ENCODE measurements at places on chromosomes 7 and 10. TPM values are rescaled to one million over a fixed set of nuclear protein-coding genes. Genes with fewer than 3 reads are reported as not detected.
A peak's percentile ranks its signal among the peaks of the same experiment; 100 is the strongest.

AKR1B15 gene
- 2.6 TPM for total RNA-seq

DNA sequence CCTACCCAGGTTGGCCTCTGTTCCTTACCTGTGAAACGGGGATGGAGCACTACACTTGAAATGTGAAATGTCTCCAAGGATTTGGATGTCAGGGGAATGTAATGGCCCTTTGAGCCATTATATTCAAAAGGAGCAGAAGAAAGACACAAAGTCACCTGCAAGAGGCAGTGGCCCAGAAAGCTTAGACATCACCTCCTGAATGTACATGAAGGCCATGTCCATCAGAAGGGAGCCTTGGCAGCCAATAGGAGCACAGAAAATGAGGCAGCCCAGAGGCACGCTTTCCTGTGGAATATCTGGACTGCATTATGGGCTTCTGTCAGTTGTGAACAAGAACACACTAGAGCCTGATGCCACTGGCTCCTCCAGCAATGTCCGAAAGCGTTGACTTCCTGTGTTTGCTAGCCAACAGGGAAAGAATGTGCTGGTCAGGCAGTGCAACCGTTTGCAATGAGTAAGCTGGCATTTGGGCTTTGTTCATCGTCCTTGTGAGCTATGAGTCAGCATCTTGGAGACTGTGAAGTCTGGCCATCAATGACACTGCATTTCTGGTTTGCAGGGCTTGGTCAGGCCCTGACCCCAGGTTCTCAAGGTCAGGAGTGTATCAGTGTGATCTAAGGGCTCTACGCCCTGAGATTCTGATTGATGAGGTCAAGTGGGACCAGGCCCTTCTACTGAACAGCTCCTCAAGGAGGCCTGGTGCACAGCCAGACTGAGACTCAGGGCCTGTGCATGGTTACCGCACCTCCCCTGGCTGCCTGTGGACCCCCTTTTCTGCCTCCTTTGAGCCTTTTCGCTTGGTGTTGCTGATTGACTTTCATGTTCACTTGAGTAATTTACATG lies 222.4 kb downstream of the RPS24 start:
- peak; percentile 97 for DNase-seq

SRRM3 gene
- not detected for total RNA-seq

- DNase-seq, result no peak
These were observed 104.0 kb downstream of the CPXM2 start for GRCh38 chr10:123787566-123787965.

FAM25A gene
- not detected for total RNA-seq

DNA sequence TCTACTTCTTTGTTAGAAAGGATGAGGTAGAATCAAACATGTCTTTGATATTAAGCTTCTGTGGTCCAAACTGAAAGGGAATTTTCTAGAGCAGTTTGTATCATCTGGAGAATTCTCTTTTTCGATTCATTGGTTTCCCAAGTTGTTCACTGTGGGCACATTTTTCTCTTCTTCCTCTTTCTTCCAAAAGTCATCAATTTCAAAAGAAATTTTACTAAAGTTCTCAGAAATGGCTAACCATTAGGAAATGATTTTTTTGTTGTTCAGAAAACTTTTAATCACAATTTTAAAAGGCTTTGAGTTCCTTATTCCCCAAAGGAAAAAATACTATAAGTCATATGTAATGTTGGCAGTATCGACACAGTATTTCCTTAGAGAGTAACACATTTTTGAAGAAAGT lies 28.3 kb upstream of the CCDC6 start:
- no peak for DNase-seq

DNA sequence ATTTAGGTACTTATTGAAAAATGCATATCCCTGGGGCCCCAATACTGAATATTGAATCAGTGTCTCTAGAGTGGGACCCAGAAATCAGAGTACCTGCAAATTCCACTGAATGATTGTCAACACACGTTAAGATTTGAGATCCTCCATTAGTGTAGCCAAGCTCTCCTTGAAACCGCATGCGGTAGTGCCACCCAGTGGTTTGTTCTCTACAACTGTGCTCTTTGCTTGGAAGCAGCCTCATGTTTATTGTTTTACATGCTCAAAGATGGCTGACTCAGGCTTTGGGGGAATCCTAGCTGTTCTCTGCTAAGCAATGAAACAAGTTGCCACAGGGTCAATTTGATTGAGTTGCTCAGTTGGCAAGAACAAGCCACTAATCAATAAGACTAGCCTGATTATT lies 340.2 kb upstream of the CELF2 start:
- DNase-seq, result no peak

TSPAN33 gene
- 2.1 TPM for total RNA-seq

- DNase-seq, result no peak
These were observed 31.3 kb downstream of the AKR1C3 start for GRCh38 chr10:5125315-5126044.

LIPM gene
- not detected for total RNA-seq

DNA sequence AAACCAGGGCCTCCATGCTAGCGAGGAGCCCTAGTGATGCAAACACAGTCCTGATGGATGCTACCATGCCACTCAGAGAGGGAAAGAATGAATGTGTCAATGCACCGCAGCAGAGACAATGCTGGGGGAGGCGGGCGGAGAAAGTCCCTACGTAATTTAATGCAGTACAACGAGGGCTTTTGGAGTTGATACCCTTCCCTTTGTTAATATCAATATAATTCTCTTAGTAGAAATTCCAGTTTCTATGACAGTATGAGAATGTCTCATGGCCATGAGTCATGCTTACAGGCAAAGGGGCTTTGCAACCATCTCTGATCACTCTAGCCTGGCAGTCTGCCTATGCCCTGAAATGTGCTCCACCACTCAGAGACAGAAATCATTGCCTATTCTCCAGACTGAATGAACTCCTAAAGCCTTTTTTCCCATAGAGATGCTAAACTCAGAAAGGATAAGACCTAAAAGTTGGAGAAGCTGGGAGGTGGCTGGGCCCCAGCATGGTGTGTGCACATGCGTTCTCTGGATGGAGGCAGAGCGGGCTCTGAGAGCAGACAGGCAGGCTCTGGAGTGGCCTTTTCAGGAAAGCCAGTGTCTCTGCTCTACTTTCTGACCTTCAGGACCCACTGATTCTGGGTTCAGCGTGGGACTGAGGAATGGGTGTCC lies 20.3 kb upstream of the GIMAP2 start:
- no peak for DNase-seq

- no peak for DNase-seq
These were observed 236.3 kb downstream of the SDK1 start for GRCh38 chr7:3537210-3537875.

GRCh38 chr10:89942217-89942616 lies 240.8 kb downstream of the KIF20B start:
- peak; percentile 51 for DNase-seq

AZGP1 gene
- 2.2 TPM for total RNA-seq

- DNase-seq, result no peak
These were observed 247.6 kb downstream of the DNAJB6 start for GRCh38 chr7:157584420-157584819.

NPY4R gene
- 0.10 TPM for total RNA-seq

DNA sequence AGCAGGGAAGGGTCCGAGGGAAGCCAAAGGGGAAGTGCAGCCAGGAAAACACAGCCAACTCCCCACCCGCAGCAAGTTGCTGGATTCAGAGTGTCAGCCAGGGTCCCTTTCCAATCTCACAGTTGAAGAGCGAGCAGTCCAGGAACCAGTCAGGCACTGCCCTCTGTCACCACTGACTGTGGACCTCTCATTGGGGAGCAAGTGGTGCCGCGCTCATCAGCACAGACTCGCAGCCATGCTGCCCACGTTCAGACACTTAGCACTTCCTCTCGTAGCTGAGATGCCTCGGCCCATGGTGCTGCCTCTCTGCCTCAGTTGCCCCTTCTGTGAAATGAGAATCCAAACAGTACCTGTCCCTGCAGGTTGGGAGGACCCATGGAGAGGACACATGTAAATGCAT lies 123.6 kb upstream of the CHST15 start:
- DNase-seq, result no peak

INMT gene
- total RNA-seq, result 79.9 TPM

- DNase-seq, result peak; percentile 13
These were observed 18.1 kb upstream of the OIT3 start for GRCh38 chr10:72875250-72876055.

DNA sequence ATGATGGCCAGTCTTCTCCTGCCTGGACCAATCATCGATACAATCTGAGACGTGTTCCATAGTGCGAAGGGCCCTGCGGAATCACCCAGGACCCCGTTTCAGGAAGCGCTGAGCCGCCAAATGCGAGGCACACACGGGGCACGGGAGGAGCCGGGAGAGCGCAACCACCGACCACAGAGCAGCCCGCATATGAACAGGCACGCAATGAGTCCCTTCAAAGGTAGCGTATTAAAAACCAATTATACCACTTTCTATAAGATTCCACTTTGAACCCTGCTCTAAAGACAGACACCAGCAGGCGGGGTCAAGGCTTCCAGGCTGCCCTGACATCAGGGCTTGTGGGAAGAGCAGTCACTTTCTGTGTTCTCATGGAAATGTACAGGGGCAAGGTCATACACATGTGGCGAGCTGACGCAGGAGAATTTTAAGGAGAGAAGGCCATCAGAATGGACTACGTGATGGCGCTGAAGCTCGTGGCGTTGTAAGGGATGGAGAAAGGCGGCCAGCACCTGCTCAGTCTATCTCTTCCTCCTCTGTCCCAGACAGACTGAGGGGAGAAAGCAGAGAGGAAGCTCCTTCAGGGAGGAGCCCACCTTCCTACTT lies 46.2 kb downstream of the AMZ1 start:
- no peak for DNase-seq

DNA sequence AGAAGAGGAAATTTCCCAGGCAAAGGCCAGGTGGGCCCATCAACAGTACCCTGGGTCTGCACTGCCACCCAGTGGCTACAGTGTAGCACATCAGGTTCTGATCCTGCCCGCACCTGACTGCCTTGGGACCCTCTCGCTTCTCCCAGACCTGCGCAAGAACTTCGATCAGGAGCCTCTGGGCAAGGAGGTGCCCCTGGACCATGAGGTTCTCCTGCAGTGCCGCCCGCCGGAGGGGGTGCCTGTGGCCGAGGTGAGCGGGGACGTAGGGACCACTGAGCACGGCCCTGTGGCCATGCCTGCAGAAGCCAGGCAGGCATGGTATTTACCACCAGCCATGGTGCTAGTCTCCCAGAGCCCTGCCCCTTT lies 33.9 kb upstream of the SLC29A3 start:
- peak; percentile 29 for DNase-seq

GIMAP1 gene
- not detected for total RNA-seq

PNLIPRP2 gene
- not detected for total RNA-seq

DNA sequence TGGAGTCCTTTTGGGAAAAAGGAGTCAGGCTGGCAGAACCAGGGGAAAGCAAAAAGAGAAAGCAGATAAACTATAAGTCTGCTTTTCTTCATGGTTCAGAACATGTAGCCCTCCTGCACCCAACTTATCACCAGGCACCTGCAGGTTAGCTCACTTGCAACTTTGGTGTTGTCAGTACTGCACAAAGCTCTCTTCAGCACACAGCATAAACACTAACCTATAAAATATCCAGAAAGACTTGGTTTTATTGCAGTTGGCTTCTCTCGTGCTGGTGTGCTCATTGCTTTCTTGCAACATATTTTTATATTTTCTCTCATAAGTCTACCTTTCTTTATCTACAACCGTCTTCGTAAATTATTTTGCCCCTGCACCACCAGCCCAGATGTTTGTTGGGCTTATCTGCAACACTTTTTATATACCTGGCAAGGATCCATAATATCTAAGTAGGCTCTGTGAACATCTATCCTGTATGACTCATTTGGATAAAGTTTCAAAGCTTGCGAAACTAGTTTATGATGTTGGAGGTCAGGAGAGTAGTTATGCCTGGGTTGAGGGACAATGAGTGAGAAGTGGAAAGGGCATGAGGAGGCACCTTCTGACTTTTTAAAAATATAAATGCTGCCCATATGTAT lies 164.6 kb downstream of the ANKRD30A start:
- peak; percentile 17 for DNase-seq

NKX2-3 gene
- 0.59 TPM for total RNA-seq

KNDC1 gene
- not detected for total RNA-seq

- DNase-seq, result peak; percentile 76
These were observed 13.8 kb upstream of the PPIF start for GRCh38 chr10:79333513-79333912.

DNA sequence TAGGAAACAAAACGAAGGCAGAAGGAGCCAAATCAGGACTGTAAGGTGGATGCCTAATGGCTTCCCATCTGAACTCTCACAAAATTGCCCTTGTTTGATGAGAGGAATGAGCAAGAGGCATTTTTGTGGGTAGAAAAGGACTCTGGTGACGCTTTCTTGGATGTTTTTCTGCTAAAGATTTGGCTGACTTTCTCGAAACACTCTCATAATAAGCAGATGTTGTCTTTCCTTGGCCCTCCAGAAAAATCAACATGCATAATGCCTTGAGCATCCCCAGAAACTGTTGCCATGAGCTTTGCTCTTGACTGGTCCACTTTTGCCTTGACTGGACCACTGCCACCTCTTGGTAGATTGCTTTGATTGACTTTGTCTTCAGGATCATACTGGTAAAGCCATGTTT lies 13.5 kb downstream of the PTPN12 start:
- DNase-seq, result peak; percentile 33

CHAT gene
- not detected for total RNA-seq

MMRN2 gene
- 0.60 TPM for total RNA-seq

TMEM196 gene
- not detected for total RNA-seq

DNA sequence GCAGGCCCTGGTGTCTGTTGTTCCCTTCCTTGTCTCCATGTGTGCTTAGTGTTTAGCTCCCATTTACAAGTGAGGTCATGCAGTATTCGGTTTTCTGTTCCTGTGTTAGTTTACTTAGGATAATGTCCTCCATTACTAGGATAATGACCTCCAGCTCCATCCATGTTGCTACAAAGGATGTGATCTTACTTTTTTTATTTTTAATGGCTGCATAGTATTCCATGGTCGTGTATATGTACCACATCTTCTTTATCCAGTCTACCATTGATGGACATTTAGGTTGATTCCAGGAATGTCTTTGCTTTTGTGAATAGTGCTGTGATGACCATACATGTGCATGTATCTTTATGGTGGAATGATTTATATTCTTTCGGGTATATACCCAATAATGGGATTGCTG lies 333.4 kb downstream of the EXOC4 start:
- no peak for DNase-seq

DNA sequence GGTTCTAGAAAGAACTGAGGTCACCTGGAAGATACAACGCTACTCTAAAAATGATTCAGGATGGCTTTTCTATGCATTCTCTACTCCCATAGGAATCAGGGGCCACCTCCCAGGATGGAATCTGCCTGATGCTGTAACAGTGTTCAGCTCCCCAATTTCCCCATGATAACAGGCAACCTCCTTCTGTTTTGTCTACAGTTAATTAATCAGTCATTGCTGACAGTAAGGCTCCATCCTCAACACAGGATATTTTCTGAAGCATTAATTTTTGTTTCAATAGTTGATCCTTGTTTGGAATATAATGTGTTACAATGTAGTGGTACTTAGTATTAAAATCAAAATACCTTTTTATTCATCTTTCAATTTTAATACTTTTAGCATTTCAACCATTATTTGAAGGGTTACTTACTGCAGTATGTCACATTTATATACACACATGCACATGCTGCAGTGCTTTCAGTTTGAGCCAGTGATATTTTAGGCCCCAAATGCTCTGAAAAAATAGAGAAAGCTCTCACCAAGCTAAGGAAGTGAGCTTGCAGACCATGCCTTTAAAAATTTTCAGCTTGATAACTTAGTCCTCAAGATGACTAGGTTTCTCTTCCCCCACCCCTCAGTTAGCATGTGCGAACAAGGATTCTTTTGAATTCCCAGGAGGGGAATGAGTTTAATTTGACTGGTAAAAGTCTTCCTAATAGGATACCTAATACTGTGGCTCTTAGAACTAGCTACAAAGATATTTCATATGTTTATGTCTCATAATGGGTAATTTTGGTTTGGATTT lies 592 bp upstream of the PIK3CG start:
- DNase-seq, result no peak

GRCh38 chr7:137996386-137996851 lies 5.5 kb downstream of the CREB3L2 start:
- DNase-seq, result peak; percentile 94

GRCh38 chr10:103433858-103434257 lies 18.3 kb downstream of the CALHM2 start:
- DNase-seq, result peak; percentile 57
